Sigmoid colon (tissue), 7 donors: ENCODE measurements at places on chromosomes 12 and 14. TPM values are rescaled to one million over a fixed set of nuclear protein-coding genes. Genes with fewer than 3 reads are reported as not detected.
A peak's percentile ranks its signal among the peaks of the same experiment; 100 is the strongest.

Gene SLC38A4
- 0.55 TPM for total RNA-seq

Gene GLIPR1L1
- not detected for total RNA-seq

Gene RNASE3
- total RNA-seq = 2.6 TPM

Gene ADCY4
- total RNA-seq = 8.1 TPM

Gene CSAD
- 18.6 TPM for total RNA-seq

Gene PTHLH
- total RNA-seq = 7.5 TPM

Gene BICDL1
- 0.54 TPM for total RNA-seq

Gene FKBP4
- total RNA-seq = 24.9 TPM

Gene TAS2R50
- total RNA-seq = 1.4 TPM

Gene TCL1A
- total RNA-seq = not detected

Gene CD163L1
- 3.9 TPM for total RNA-seq

DNA sequence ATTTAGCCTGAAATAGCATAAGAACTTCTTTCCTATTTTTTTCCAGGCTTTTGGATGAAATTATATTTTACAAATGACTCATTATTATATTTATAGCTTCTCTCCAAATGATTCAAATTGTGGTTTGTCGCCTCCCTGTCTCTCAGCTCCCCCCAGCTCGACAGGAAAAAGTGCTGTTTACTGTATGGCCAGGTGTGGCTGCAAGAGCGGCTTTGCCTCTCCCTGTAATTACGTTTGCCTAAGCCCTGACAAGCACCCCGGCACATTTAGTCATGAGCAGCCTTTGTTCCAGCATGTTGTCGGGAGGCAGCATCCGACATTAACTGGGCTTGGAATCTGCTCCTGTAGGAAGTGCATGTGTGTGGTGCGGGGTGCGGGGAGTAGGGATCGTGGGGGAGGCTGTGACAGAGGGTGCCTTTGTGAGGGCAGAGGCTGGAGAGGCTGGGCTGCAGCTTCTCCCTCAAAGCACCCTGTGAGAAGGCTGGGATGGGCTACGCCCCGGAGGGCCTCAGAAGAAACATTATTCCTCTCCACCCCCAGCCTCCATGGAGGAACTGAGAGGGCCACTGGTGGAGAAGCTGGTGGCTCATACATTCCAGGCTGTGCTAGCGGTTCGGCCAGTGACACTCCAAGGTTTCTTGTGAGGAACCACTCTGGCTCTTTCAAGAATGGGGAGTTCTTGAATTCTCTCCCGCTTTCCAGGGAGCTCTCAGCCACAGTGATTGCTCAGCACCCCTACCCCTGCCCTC, 42.1 kb upstream of the CTDSP2 start:
- H3K4me3 ChIP-seq = no peak overlapping the region
- H3K36me3 ChIP-seq = no peaks in the 10 kb centered on the region
- peaks cover 61% of the 10 kb centered on the region for H3K4me1 ChIP-seq
- H3K27ac ChIP-seq = peak overlapping the region; percentile 98

GRCh38 chr12:117742721-117743120, 226.1 kb downstream of the KSR2 start:
- H3K36me3 ChIP-seq = no peaks in the 10 kb centered on the region
- H3K27me3 ChIP-seq = no peaks in the 10 kb centered on the region
- H3K27ac ChIP-seq = no peak overlapping the region
- no peaks in the 10 kb centered on the region for H3K4me1 ChIP-seq
- no peak overlapping the region for H3K4me3 ChIP-seq
- no peak for DNase-seq

- peaks cover 16% of the 10 kb centered on the region for H3K36me3 ChIP-seq
- no peaks in the 10 kb centered on the region for H3K4me1 ChIP-seq
- no peaks in the 10 kb centered on the region for H3K27me3 ChIP-seq
Observed at GRCh38 chr12:117151403-117152031, 38.8 kb downstream of the FBXO21 start.

DNA sequence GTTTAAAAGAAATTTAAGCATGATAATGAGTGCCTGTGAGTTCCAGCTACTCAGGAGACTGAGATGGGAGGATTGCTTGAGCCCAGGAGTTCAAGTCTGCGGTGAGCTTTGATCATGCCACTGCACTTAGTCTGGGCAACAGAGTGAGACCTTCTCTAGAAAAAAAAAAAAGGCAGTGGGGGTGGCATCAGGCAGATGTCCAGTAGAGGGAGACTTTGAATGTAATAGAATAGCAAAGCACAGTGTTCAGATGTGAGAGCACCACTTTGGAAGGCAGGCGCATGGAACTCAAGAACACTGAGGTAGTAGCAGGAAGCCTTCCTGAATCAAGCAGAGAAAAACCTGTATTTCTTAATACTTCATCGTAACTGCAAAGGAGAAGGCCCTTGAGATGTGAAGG, 394.5 kb upstream of the GARIN6 start:
- no peak overlapping the region for H3K27ac ChIP-seq
- H3K4me3 ChIP-seq = no peak overlapping the region
- H3K4me1 ChIP-seq = no peaks in the 10 kb centered on the region
- no peak for DNase-seq

DNA sequence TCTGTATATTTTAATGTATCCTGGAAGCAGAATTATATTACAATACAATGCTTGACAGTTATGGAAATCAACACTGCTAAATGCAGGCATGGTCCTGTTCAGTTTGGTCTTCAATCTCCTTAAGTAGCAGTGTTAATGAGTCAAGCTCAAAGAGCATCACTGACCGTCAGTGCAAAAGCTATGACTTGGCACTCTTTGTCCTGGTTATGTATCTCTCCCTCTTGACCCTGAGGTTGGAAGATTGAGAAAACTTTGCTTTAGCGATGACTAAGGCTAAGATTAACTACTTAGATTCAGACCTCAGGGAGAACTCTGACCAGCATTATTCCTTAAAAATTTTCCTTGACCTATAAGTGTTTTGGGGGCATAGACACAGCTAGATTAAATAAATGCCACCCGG, 10.9 kb downstream of the CLEC7A start:
- H3K27ac ChIP-seq = no peak overlapping the region
- DNase-seq = no peak
- no peaks in the 10 kb centered on the region for H3K27me3 ChIP-seq
- no peak overlapping the region for H3K4me3 ChIP-seq
- no peaks in the 10 kb centered on the region for H3K4me1 ChIP-seq
- H3K36me3 ChIP-seq = no peaks in the 10 kb centered on the region

DNA sequence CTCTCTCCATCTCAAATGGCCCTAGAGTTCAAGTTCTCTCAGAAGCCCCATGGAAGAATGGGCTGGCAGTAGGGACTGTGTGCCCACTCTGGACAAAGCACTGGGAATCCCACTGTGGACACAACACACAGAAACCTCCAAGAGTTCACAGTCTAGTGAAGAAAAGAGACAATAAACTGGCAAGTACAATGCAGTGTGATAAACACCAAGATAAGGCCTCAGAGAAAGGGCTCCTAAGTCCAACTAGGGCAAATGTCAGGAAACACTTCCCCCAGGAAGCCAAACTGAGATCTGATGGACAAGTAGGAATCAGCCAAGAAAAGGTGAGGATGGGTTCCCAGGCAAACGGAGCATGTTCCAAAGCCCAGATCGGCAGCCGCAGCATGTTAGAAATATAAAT, 5.4 kb downstream of the VSIG10 start:
- H3K27me3 ChIP-seq = no peaks in the 10 kb centered on the region
- H3K27ac ChIP-seq = no peak overlapping the region
- DNase-seq = no peak
- no peak overlapping the region for H3K4me3 ChIP-seq

DNA sequence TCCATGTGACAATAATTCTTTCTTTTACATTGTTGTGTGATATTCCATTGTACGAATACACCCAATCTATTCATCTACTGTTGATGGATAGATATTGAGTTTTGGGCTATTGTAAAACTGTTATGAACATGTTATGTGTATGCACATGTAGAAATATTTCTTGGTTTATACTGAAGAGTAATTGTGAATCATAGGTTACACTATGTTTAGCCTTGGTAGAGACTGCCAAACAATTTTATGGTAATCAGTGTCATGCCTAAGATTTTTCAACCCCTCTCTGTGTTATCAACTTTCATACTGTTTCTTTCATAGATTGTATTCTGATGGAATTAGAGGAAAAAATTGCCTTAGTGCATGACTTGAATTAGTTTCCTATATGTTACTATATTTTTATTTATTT, 39.5 kb downstream of the FRMD6 start:
- no peak overlapping the region for H3K4me3 ChIP-seq
- no peak for DNase-seq
- H3K4me1 ChIP-seq = no peaks in the 10 kb centered on the region
- no peaks in the 10 kb centered on the region for H3K27me3 ChIP-seq
- H3K27ac ChIP-seq = no peak overlapping the region

GRCh38 chr14:62187265-62187664, 425.0 kb downstream of the SNAPC1 start:
- H3K27ac ChIP-seq = no peak overlapping the region
- no peak for DNase-seq
- no peaks in the 10 kb centered on the region for H3K36me3 ChIP-seq
- no peaks in the 10 kb centered on the region for H3K4me1 ChIP-seq
- H3K4me3 ChIP-seq = no peak overlapping the region
- H3K27me3 ChIP-seq = no peaks in the 10 kb centered on the region

DNA sequence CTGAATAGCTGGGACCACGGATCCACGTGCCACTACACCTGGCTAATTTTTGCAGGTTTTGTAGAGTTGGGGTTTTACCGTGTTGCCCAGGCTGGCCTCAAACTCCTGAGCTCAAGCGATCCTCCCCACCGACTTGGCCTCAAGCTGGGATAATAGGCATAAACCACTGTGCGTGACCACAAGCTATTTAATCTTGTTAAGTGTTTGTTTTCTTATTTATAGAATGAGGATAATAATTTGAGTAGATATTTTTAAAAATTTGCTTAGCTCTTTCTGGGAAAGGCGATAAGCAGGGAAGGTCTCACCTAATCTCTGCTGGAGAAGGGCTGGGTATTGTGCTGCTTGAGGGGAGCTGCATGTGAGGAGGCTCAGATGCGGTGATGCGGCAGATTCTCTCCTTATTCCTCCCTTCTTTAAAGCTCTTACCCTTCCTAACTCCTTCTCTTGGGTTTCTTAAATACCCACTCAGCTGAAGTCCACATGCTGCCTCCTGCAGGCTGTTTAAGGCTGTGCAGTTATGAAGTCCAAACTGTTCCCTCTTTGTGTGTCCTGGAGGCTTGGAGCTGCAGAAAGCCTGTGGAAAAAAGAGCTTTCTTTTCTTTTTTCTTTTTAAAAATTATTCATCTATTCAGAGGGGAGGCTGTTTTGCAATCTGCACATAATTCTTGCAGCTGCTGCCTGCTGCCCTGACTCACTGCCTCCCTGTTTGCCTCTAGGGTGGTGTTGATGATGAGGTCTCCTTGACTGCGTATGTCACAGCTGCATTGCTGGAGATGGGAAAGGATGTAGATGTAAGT, 37.9 kb downstream of the A2ML1 start:
- no peak overlapping the region for H3K27ac ChIP-seq
- no peaks in the 10 kb centered on the region for H3K4me1 ChIP-seq
- H3K27me3 ChIP-seq = no peaks in the 10 kb centered on the region
- no peaks in the 10 kb centered on the region for H3K36me3 ChIP-seq
- DNase-seq = no peak
- H3K4me3 ChIP-seq = no peak overlapping the region

- no peaks in the 10 kb centered on the region for H3K36me3 ChIP-seq
- H3K4me1 ChIP-seq = no peaks in the 10 kb centered on the region
- no peaks in the 10 kb centered on the region for H3K27me3 ChIP-seq
- no peak for DNase-seq
Observed at GRCh38 chr14:74437496-74438053, 11.6 kb upstream of the SYNDIG1L start.

- no peak for DNase-seq
- no peak overlapping the region for H3K27ac ChIP-seq
- no peaks in the 10 kb centered on the region for H3K27me3 ChIP-seq
- no peaks in the 10 kb centered on the region for H3K4me1 ChIP-seq
Observed at GRCh38 chr12:11987901-11988300, 82.8 kb upstream of the BCL2L14 start.

GRCh38 chr12:102958073-102958829, 777 bp downstream of the ASCL1 start:
- peak overlapping the region; percentile 48 for H3K4me3 ChIP-seq
- peaks cover 79% of the 10 kb centered on the region for H3K27me3 ChIP-seq
- DNase-seq = no peak
- peaks cover 34% of the 10 kb centered on the region for H3K4me1 ChIP-seq

GRCh38 chr14:94173885-94174603, at the start of gene PPP4R4:
TSS of gene PPP4R4 (plus strand) at chr14:94174322. CDS start at chr14:94174466, 144 bp downstream.
- peak within 1 kb of the TSS; percentile 36 for H3K27ac ChIP-seq
- DNase-seq = peak; percentile 90
- no peaks in the 10 kb centered on the region for H3K36me3 ChIP-seq
- peaks cover 22% of the 10 kb centered on the region for H3K4me1 ChIP-seq
- H3K27me3 ChIP-seq = peaks cover 9% of the 10 kb centered on the region
- peak within 1 kb of the TSS; percentile 59 for H3K4me3 ChIP-seq

DNA sequence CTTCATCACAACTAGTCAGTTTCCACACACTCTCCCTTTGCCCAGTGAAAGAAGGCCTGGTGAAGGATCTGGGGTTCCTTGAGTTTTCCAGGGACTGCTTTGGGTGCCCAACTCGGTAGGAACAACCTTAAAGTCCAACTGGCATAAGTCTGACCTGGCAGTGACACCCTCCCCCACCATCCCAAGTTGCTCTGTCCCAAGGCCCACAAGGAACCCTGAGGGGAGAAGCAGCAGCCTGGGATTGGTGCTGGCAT, 1.6 kb downstream of the KMT2D start:
- H3K27me3 ChIP-seq = no peaks in the 10 kb centered on the region
- peaks cover 46% of the 10 kb centered on the region for H3K4me1 ChIP-seq
- peak overlapping the region; percentile 87 for H3K4me3 ChIP-seq
- H3K36me3 ChIP-seq = peaks cover 13% of the 10 kb centered on the region

GRCh38 chr12:101204602-101205304, 5.3 kb downstream of the SLC5A8 start:
- peaks cover 3% of the 10 kb centered on the region for H3K27me3 ChIP-seq
- no peak overlapping the region for H3K27ac ChIP-seq
- DNase-seq = no peak
- H3K4me3 ChIP-seq = no peak overlapping the region

DNA sequence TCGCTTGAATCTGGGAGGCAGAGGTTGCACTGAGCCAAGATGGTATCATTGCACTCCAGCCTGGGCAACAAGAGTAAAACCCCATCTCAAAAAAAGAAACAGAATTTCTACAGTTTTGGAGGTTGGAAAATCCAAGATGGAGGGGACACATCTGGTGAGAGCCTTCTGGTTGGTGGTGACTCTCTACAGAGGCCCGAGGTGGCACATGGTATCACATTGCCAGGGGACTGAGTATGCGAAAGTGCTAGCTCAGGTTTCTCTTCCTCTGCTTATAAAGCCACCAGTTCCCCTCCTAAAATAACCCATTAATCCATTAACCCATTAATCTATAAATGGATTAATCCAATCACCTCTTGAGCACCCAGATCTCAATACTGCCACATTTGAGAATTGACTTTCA, 70.8 kb upstream of the DACT1 start:
- no peak overlapping the region for H3K27ac ChIP-seq
- no peaks in the 10 kb centered on the region for H3K27me3 ChIP-seq
- H3K36me3 ChIP-seq = no peaks in the 10 kb centered on the region
- no peak for DNase-seq
- peaks cover 39% of the 10 kb centered on the region for H3K4me1 ChIP-seq

DNA sequence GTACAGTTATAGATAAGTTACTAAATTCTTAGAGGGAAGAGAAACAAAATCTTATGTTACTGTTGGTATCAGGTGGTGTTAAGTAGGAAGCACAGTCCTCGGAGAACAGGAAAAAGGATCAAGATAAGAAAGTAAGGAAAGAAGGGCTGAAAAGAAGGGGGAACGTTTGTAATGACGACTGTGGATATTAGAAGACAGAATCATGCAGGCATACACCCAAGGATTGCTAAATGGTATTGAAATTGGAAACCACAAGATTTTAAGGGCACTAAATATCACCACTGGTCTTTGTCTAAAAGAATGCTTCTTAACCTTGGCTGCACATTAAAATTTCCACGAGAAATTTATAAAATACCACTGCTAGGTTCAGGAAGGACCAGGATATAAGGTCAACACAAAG, 34.1 kb upstream of the ERGIC2 start:
- DNase-seq = no peak
- no peaks in the 10 kb centered on the region for H3K4me1 ChIP-seq
- no peak overlapping the region for H3K27ac ChIP-seq
- H3K36me3 ChIP-seq = no peaks in the 10 kb centered on the region
